ENCODE measurements at places on chromosomes 1 and 21. TPM values are rescaled to one million over a fixed set of nuclear protein-coding genes. Genes with fewer than 3 reads are reported as not detected.

Gene GNG4
- not detected for total RNA-seq

Gene CLCA1
- not detected for total RNA-seq

Gene MR1
- total RNA-seq, result 21.6 TPM

Gene SCCPDH
- total RNA-seq, result 55.1 TPM

Gene LMX1A
- total RNA-seq, result not detected

Gene F3
- total RNA-seq, result 24.0 TPM

Gene ZNF593OS
- not detected for total RNA-seq

Gene MMEL1
- not detected for total RNA-seq

Gene CHIA
- not detected for total RNA-seq

Gene MX2
- total RNA-seq, result 4.2 TPM

Gene TAL1
- total RNA-seq, result 0.08 TPM

Measured in fibroblast of the aortic adventitia (primary cell).